CD4-positive, alpha-beta T cell (primary cell): ENCODE measurements at places on chromosomes 16 and 17. TPM values are rescaled to one million over a fixed set of nuclear protein-coding genes. Genes with fewer than 3 reads are reported as not detected.

ATP2C2 gene
- not detected for total RNA-seq

TMEM204 gene
- total RNA-seq, result 22.1 TPM

POLR3K gene
- 4.1 TPM for total RNA-seq

KCNJ16 gene
- not detected for total RNA-seq

RHBDF1 gene
- 0.34 TPM for total RNA-seq

ADAP2 gene
- 1.8 TPM for total RNA-seq

ACBD4 gene
- total RNA-seq, result 26.3 TPM

RASL10B gene
- 0.47 TPM for total RNA-seq

SLC5A11 gene
- total RNA-seq, result 0.44 TPM

STH gene
- not detected for total RNA-seq

HCRT gene
- not detected for total RNA-seq

RND2 gene
- 0.28 TPM for total RNA-seq

CCDC144A gene
- 11.1 TPM for total RNA-seq

CA7 gene
- not detected for total RNA-seq

DRC3 gene
- total RNA-seq, result 0.11 TPM

GLIS2 gene
- total RNA-seq, result not detected

ZG16B gene
- not detected for total RNA-seq

SMTNL2 gene
- not detected for total RNA-seq

NUDT21 gene
- 96.6 TPM for total RNA-seq

HS3ST2 gene
- not detected for total RNA-seq

ARL5C gene
- total RNA-seq, result not detected

PRCD gene
- total RNA-seq, result not detected

RHBDL1 gene
- 6.6 TPM for total RNA-seq

MYH1 gene
- not detected for total RNA-seq

PABPN1L gene
- not detected for total RNA-seq

WNT3 gene
- total RNA-seq, result not detected

EXOC3L1 gene
- total RNA-seq, result not detected

CD300H gene
- not detected for total RNA-seq

CYGB gene
- total RNA-seq, result not detected

MYH2 gene
- total RNA-seq, result not detected

SCNN1B gene
- not detected for total RNA-seq

KCNH4 gene
- 0.25 TPM for total RNA-seq

FOXC2 gene
- total RNA-seq, result 0.11 TPM

MRPL10 gene
- total RNA-seq, result 49.0 TPM

HEXIM2 gene
- 1.3 TPM for total RNA-seq

UBE2I gene
- total RNA-seq, result 247 TPM

SNRNP25 gene
- 5.1 TPM for total RNA-seq

STAC2 gene
- not detected for total RNA-seq

FAM222B gene
- total RNA-seq, result 17.3 TPM

ST6GALNAC1 gene
- total RNA-seq, result 1.8 TPM

ARL4D gene
- 2.9 TPM for total RNA-seq

DHRS7C gene
- total RNA-seq, result not detected

CIBAR2 gene
- not detected for total RNA-seq

KRT23 gene
- total RNA-seq, result not detected

CACNA1H gene
- 6.3 TPM for total RNA-seq
